NCI-H1694 (cell line): ENCODE measurements at places on chromosomes 5 and 9.

- no peak for DNase-seq
Measured at GRCh38 chr5:171495122-171495700, 75.8 kb downstream of the FGF18 start.

- DNase-seq: peak; percentile 23
Measured at GRCh38 chr9:96453625-96454024, 3.7 kb downstream of the HABP4 start.

DNA sequence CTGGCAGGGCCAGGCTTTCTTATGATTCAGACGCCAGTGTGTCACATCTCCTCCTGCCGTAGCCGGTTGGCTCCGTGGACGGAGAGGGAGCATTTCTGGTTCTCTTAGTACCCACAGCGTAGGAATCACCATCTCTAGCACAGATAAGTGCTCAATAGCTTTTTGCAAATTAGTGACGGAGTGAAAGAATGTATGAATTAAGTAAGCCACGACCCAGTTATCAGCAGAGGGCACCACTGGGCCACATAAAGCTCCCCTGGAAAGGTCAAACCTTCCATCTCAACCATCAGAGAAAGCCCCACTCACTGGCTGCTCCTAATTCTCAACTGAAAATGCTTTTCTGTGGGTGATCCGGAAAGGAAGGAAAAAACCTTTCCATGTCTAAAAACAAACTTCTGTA, 317.0 kb upstream of the ADCY2 start:
- DNase-seq: peak; percentile 46

GRCh38 chr9:85055506-85056202, 386.1 kb downstream of the NTRK2 start:
- no peak for DNase-seq

DNA sequence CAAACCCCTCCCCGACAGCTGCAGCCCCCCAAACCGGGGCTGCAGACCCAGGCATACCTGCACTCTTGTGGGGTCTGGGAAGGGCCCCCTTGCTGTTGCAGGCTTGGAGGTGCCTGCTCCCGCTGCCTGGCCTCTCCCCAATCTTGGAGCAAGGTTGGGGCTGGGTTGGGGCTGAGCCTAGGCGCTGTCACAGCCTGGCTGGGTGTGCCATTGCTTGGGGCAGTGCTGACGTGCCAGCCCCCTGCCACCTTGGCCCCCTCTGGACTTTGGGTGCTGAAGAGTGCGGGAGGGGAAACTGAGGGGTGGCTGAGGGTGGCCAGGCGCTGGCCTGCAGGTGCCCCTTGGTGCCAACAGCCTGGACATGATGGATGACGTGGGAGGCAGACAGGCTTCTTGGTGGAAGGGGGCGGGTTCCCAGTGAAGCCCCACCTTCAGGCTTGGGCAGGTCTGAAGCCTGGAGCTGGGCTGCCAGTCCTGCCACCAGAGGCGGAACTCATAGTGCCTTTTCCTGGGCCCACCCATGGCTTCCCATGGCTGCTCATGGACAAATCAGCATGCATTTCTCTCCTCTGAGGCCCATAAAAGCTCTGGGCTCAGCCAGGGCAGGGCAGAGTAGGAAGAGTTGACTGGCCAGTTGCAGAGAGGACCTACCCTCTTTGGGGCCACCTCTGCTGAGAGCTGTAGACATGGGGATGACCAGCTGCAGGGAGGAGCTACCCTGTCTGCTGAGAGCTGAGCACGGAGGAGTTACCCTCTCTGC, 19.1 kb downstream of the TMEM38B start:
- no peak for DNase-seq

GRCh38 chr5:35921930-35922329, 16.5 kb downstream of the CAPSL start:
- DNase-seq: no peak

DNA sequence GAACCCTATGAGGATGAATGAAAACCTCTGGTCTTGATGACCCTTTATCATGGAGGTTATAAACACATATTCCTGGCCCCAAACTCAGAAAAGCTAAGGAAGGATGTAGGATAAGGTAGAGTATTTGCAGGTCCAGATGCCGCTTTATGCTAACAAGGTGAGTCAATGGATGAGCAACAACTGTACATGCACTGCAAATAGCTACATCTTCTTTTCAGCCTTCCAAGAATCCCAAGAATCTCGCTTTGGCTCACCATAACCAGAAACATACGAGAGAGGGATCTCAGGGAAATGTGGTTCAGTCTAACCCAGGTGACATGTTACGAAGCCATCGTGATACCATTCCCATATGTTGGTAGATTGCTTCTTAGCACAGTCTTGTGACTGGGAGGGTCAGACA, 152.3 kb upstream of the ANKH start:
- no peak for DNase-seq

- no peak for DNase-seq
Measured at GRCh38 chr5:146706321-146706972, 172.1 kb downstream of the PPP2R2B start.
